ENCODE measurements at places on chromosomes 1 and 21.

GRCh38 chr1:107572674-107573211, 392.2 kb downstream of the VAV3 start:
- no peak for DNase-seq

DNA sequence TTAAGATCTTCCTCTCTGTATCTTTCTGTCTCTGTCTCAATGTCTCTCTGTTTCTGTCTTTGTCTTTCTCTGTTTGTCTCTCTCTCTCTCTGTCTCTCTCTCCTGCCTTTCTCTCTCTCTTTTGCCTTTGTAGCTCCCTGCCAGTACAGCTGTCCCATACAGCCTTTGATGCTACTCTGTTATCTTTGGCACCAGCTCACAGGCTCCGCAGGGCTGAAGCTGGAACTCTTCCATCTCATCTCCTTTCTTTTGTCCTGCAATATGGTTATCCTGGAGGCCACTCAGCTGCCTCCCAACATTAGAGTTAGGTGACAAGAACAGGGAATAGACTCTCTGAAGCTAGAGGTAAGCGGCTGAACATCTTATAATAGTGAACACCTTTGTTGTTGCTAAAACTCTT, 354.3 kb upstream of the NEGR1 start:
- no peak for DNase-seq

DNA sequence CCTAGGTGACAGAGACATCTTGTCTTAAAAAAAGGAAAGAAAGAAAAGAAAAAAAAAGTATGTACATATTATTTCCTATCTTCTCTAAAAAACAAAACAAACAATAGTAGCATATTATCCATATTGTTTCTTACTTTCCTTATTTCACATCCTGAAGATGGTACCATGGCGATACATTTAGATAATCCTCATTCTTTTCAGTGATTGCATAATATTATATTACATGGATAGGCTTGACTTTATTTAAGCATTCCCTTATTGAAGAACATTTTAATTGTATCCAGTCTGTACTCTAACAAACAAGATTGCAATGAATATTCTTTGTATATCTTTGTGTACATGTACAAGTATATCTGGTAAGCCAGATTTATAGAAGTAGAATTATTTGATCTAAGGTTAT, 82.9 kb upstream of the PUM1 start:
- DNase-seq: no peak

DNA sequence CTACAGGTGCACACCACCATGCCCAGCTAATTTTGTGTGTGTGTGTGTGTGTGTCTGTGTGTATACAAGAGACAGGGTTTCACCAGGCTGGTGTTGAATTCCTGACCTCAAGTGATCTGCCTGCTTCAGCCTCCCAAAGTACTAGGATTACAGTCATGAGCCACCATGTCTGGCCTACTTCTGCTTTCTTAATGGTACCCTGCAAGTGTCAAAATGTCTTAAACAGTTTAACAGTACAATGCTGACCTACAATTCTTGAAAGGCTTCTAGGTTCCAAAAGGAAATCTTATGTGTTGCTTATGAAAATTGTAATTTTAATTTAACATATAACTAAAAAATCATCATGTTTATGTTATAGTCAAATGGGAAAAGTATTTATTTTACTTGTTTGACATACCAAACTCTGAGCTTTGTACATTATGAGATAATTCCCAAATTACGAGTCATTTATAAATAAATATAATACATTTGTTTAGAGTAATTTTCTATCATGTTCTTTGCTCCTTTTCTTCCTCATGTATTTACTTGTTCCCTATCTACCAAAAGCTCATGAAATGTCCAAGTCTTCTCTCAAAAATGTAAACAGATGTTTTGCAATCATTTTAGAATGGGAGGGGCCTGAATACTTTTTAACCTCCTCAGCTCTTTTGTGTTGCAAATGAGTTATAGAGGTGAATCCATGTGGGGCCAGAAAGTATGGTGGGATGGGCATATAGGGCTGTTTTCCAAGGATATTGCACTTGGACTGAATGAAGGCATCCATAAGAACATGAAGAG, 8.4 kb upstream of the VCAM1 start:
- DNase-seq: no peak

DNA sequence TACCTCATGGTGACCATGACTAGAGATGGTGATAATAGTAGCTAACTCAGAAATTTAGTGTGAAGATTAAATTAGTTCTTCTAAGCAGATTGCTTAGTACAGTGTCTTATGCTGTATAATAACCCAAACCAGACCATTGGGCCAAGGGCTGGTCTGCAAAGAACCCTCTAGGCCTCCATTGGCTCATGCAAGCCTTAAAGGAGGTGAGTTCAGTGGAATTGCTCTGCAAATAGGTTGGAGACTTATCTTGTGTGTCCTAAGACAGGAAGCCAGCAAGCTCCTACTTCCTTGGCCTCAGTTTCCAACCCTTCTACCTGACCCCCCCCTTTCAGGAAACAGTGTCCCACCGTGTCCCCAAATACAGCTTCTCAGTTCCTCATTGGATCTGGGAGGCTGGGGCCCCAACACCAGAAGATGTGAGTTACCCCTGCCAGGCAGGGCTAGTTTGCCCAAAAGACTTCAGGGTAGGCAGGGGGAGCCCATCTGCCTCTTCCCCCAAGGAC, 1.9 kb upstream of the MEF2D start:
- no peak for DNase-seq

DNA sequence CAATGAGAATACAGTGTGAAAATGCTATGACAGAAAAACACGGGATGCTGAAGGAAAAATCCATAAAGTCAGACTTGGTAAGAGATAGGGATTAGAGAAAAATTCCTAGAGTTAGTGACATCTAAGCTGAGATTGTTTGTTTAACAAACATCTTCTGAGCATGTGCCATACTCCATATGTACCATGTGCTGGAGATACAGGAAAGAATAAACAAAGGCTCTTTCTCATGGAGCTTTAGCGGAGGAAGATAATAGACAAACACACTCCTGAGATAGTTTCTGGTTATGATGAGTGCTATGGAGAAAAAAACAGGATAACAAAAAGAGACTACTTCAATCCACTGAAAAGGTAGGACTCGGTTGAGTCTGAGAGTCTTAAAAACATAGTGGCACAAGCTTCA, 22.0 kb upstream of the AIM2 start:
- no peak for DNase-seq

- no peak for DNase-seq
Observed at GRCh38 chr1:154453161-154453560, 48.0 kb downstream of the IL6R start.

DNA sequence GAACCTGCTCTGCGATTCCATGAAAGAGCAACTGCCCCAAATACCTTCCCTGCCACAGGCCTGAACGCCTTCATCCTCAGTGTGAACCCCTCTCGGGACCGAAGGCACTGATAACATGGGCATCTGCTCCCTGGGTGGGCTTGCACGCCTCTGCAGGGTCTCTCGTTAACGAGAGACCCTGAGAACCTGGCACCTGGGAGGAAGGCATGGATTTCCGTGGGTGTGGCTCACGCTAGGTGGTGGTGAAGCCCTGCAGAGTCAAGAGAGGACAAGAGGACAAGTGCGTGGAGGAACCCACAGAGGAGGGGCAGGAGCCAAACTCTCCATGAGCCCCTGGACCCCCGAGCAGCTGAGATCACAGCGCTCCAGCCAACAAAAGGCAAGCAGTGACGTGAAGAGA, 26.8 kb upstream of the COL6A2 start:
- DNase-seq: no peak

- DNase-seq: no peak
Observed at GRCh38 chr1:44610527-44611148, 63.6 kb downstream of the TMEM53 start.

GRCh38 chr1:32464191-32464715, 619 bp upstream of the ZBTB8B start:
- DNase-seq: no peak

- DNase-seq: no peak
Observed at GRCh38 chr1:32963746-32964460, 706 bp downstream of the RNF19B start.

- no peak for DNase-seq
Observed at GRCh38 chr1:6775261-6776043, 9.8 kb upstream of the CAMTA1 start.

DNA sequence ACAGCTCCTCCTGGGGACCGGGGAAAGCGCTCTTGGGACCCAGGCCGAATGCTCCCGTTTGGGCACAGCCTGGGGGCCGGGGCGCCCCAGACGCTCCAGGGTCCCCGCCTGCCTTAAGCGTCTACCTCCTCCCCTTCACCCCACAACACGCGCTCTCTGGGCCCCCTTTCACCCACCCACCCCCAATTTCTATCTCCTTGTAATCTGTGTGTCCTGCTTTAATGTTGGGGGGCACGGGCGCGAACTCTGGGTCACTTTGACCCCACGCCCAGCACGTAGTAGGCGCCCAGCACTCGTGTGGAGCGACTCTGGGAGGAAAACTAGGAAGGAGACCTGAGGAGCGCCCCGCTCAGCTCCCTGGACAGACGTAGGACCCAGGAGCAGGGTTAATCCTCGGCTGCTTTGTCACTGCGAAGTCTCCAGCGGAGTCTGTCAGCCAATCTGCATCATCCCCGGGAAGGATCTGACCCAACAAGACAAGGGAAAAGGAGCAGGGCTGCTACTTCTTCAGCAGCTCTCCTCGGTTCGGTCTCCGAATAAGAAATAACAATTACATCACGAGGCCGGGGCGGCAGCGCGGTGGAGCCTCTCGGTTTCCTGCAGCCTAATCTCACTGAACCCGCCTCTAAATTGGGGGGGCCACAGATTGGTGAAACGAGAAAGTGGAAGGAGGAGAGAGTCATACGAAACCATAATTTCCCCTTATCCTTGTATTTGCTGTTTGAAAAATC, 757 bp upstream of the NRIP1 start:
- DNase-seq: peak; percentile 52

Measured in caudate nucleus (tissue), 63 donors.